ENCODE measurements at places on chromosomes 4 and X.

- DNase-seq = no peak
Measured at GRCh38 chr4:11139871-11140270, 288.8 kb downstream of the HS3ST1 start.

GRCh38 chrX:124113621-124114600, 152.4 kb downstream of the STAG2 start:
- DNase-seq = no peak

DNA sequence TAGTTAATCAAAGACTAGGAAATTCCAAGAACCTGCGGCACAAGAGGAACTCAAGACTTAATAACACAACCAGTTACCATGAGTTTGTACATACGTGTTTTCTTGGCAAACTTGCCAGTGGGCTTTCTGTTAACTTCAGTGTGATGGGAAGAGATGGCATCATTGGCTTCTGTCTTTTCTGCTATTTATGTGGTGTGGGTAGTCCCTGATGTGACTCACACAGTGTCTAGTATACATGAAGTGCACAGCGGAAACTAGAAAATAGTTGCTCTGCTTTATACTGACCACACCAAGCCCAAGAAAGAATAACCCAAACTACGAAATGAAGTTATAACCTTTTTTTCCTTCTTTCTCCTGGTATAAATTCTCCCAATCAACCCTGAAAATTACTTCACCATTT, 24.5 kb downstream of the DAPP1 start:
- DNase-seq = no peak

DNA sequence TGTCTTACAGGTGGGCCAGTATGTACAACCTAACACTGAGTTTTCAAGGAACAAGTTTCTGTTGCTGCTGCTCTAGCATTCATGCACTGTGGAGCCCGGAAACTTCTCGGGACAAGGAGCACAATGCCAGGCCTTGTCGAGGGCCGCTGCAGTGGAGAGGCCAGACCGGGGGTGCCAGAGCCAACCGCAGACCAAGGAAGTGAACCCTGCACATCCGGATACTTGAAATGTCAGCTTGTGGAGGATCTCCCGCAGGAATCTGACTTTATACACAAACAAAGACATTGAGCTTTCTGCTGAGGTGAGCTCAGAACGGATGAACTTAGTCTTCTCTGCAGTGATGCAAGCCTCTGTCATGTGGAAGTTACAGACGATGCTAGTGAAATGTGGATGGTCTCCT, 99.5 kb downstream of the ZNF827 start:
- DNase-seq = no peak

DNA sequence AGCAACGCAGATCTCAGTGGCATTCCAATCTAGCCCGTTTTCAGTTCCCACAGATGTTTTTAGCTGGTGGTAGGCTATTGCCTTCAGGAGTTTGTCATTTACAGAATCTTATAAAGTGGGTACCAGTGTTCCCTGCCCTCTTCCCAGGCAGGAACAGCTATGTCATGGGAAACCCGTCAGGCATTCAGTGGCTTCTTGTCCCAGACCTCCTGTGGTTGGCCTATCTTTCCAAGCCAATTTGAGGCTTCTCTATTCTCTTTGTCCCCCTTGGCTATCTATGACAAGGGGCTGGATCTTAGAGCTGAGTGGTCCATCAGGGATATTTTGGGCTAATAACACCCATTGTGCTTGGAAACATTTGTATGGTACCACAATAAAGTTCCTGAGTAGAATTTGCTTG, 33.6 kb upstream of the RPL34 start:
- DNase-seq = no peak

- no peak for DNase-seq
Measured at GRCh38 chrX:81286608-81287007, 84.7 kb downstream of the SH3BGRL start.

DNA sequence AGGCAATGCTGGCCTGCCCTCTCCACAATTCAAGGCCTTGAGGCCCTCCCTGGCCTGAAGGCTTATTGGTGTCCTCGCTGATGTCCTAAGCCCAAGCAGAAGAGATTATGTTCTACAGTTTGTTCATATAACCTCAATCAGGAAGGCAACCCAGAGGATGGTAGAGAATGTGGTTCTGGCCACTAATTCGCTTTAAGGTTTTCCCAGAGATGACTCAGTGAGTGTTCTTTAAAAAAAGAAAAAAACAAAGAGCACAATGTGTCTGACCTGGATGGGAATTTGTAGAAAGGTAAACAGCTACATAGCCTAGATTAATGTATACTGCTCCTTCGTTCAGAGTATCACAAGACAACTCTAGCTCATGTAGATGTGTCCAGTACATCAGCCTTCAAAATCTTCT, 66.0 kb downstream of the MANBA start:
- DNase-seq = no peak

DNA sequence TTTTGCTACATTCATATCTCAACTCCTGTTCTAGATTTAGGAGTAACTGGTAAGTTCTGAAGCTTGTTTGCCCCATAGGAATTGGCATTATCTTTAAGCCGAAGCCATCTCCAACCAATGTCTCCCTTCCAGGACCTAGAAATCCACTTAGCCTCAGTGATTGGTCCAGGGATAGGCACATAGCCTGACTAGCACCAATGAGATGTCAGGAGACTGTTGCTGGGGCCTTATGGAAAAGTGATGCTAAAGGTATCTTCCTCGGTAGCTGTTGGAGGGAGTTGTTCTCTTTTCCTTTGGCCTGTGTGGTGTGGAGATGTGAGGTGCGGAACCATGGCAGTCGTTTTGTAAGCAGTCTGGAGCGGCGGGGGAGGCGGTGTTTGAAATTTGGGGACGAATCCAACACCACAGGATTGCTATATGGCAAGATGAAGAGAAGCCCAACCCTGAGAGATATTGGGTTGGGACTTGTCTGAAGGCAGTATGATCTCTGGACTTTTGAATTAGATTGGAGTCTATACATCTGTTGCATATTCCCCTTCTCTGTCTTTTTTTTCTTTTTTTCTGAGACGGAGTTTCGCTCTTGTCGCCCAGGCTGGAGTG, 109.8 kb upstream of the ATP6AP2 start:
- DNase-seq = peak; percentile 19

- no peak for DNase-seq
Measured at GRCh38 chrX:114787061-114787460, 203.2 kb downstream of the HTR2C start.

DNA sequence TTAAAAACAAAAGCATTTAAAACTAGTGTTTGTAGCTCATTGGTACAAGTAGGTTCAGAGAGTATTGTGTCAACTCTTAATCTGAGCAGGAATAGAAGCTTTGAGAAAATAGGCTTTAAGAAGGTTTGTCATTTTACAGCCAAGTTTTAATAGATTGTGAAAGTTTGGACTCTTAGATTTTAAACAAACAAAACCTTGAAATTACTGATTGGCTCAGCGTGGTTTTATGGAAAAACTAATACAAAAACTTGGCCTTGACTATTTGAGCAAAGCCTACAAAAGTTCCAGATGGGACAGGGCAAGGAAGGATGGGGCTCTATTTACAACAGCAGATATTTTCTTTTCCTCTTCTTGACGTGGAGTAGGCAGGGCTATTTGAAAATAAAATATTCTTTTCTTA, 16.5 kb downstream of the ZFX start:
- no peak for DNase-seq

DNA sequence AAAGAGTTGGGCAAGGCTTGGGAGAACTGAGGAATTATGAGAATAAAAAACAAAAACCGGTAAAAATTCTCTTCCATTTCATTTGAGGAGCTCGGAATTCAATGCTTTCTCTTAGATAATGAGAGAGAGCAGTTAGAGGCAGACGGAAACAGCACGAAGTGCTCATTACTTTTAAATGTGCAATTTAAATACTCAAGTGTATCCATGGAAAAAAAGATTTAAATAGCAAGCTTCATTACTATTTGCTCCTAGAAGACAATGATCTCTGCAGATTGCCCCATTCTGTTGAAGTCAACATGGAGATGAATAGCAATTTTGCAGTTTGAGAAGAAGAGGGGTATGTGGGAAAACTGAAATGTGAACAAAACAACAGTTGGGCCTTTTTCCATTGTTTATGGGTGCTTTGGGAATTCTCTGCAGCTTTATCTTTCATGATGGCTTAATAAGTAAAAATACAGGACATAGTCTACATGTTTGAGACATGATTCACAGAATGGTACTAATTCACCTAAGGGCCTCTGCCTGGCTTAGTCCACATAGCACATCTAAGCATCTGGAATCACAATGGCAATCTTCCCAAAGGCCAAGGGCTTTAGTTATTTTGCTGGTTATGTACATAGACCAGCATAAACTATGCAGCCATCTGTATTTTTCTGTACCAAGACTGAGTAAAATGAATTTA, 512.7 kb upstream of the FAT1 start:
- DNase-seq = peak; percentile 4

DNA sequence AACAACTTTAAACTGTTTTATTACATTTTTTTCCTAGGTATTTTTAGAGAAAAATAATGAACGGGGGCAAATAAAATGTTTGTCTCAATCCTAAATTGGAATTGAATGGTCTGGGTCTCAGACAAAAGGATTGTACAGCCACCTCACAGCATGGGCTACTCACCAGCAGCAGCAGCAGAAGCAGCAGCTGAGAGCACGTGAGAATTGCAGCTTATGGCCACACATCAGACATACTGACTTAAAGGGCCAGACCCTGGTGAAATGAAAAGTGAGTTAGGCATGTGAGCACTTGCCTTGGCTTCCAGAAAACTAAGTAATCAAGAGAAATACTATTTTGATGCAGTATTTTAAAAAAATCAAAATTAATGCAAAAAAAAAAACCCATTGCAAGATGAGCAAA, 56.6 kb downstream of the AASDH start:
- peak; percentile 0 for DNase-seq

DNA sequence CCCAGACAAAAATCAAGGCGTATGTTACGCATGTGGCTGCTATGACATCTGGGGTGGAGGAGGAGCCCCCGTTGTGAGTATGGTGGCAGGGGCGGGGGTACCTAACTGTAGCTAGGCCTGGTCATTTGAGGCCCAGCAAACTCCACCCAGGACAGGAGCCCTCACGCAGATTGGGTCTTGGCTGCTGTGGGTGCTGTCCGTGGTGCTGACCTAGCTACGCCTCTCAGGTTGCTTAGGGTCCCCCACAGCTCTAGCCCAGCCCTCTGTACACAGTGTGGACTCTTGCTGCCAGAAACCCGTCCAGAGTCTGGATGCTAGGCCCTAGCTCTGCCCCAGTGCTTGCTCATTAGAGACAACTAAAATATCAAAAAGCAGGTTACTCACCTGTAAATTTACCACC, 146.7 kb upstream of the PSAPL1 start:
- DNase-seq = peak; percentile 42

DNA sequence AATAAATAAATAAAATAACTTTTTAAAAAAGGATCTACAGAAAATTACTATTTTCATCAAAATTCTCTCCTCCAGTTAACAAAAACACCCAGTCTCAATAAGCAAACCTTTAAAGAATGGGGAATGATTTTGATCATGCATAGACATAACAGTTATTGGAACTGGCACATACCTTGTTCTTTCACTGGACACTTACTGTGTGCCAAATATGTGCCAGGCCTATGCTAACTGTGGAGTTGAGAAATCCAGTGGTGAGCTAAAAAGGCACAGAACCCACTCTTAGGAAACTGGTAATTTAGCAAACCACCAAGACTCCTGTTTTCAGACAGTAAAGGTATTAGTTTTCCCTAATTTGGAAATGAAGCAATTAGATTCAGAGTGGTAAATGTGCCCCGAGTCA, 39.1 kb downstream of the CLOCK start:
- no peak for DNase-seq

GRCh38 chrX:112380541-112381278, 298.1 kb upstream of the TRPC5 start:
- no peak for DNase-seq

- no peak for DNase-seq
Measured at GRCh38 chr4:122636697-122637096, 15.8 kb upstream of the IL21 start.

- no peak for DNase-seq
Measured at GRCh38 chr4:95541889-95542607, 6.7 kb downstream of the UNC5C start.

DNA sequence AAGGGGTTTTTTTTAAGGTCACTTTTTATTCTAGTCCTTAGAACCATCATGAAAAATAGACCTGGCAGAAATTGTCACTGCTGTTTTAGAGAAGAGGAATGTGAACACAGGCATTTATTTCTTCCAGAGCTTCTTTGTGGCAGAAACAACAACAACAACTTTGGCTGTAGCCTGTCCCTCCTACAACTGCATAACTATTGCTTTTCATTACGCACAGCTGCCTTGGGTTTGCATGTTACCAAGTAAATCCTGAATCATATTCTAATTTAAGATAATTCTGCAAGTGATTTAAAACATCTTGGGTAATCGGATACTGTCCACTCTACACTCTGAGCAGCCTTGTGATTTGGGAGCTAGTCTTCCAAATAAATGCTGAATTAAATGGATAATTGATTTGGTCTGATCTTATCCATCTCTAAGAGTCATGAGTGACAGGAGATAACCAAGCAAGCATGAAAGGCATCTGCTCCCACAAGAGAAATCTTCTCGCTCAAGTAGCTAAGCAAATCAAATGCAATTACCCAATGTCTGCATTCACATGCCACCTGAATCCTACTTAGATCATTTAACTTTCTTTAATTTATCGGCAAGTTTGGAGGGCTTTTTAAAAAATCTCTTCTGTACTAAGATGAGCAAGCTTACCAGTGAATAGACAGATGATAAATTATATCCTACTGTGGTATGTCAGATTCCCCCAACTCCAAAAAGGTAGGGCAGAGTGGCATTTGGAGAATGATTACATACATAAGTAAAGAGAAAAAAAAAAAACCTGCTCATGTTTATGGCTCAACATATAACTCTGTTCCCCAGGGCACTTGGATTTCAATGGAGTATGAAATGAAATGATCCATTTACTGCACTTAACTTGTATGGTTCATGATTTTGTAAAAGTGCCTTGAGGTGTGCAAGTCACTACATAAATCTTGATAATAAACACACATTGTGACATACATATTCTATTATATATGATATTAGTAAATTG, 73.6 kb downstream of the EGF start:
- DNase-seq = no peak

DNA sequence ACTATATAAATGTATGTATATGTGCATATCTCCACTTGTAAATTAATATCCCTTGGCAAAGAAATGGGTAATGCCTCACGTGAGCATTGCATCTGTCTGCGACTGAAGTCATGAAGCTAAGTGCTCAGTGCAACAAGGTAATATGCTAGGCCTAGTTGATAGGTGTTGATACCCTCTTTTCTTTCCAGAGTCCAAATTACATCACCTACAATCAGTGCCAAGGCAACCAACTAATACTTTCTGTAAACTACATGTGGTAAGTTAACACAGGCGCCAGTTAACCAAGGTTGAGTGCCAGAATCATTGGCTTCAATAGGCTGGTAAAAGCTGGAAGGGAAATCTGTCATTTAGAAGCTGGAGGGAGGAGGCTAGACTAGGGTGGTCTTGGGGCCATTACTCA, 41.1 kb downstream of the GPM6B start:
- no peak for DNase-seq

- DNase-seq = no peak
Measured at GRCh38 chr4:123250843-123251242, 145.8 kb upstream of the SPRY1 start.

- no peak for DNase-seq
Measured at GRCh38 chr4:40423735-40424134, 88.6 kb downstream of the CHRNA9 start.
